Activated CD4-positive, alpha-beta T cell treated with anti-CD3 and anti-CD28 coated beads, Interleukin-2, amount 50 U/mL, for 24 hours (primary cell): ENCODE measurements at places on chromosomes 7 and 10.

DNA sequence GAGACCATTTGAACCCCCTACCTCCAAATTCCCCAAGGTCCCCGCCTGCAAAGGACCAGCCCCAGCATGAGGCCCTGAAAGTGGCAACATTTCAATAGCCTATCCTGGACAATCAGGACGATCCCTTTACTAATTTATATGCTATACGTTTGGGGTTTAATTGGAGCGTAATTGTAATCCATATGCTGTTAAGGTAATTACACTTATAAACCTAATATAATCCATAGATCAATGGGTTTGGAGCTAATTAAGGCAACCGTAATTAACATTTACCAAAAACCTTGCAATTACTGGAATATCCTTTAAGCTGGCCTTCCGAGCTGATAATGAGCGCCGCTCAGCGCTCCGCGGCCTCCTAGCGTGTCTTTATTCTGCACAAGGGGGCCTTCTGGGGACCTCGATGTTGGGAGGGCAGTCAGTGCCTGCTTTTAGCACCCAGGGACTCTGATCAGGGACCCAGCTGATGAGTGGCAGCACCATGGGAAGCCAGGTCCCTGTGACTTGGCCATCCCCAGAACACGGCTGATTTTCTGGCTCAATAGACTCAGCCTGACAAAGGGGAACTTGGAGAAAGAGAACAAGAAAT is 91.2 kb downstream of the LHPP start:
- DNase-seq, result no peak

DNA sequence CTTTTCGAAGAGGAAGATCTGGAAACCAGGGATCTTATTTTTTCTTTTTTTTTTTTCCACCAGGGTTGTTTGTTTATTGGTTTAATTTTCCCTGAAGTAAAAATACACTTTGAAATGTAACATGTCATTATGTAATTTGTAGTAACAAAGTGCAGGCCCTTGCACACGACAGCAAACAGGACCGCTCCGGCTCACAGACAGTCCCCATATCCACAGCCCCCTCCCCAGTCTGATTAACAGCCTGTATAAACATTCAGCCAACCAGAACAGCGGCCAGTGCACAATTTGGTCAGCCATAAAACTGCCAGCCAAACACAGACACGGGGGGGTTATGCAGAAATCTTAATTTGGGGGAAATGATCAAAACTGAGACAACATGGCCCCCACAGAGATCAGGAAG is 431.6 kb upstream of the NPVF start:
- DNase-seq, result no peak

DNA sequence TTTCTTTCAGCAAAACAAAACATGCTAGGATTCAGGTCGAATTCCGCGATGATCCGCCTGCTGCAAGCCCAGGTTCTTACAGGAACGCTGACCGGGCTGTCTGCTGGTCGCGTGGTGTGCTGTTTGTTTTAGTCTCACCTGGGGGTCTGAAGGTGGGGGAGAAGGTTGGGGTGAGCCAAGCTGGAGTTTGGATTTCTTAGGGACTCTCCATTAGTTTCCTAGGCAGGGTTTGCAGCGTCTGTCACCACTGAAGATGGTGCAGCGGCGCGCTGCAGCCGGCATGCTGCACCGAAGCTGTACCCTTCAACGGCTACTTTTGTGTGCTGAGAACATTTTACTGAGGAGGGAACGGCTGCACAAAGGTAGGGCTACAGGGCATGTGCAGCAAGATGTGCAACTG is 48.7 kb downstream of the GCC1 start:
- DNase-seq, result no peak

DNA sequence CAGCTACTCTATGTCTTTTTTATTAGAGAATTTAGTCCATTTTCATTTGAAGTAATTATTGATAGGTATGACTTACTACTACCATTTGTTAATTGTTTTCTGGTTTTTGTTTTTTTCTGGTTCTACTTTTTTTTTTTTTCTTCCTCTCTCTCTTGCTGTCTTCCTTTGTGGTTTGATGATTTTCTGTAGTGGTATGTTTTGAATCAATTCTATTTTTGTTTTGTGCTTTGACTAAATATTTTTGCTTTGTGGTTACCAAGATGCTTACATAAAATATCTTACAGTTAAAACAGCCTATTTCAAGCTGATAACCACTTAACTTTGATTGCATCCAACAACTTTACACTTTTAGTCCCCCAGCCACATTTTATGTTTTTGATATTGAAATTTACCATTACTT is 3.3 kb upstream of the OR2F2 start:
- no peak for DNase-seq

DNA sequence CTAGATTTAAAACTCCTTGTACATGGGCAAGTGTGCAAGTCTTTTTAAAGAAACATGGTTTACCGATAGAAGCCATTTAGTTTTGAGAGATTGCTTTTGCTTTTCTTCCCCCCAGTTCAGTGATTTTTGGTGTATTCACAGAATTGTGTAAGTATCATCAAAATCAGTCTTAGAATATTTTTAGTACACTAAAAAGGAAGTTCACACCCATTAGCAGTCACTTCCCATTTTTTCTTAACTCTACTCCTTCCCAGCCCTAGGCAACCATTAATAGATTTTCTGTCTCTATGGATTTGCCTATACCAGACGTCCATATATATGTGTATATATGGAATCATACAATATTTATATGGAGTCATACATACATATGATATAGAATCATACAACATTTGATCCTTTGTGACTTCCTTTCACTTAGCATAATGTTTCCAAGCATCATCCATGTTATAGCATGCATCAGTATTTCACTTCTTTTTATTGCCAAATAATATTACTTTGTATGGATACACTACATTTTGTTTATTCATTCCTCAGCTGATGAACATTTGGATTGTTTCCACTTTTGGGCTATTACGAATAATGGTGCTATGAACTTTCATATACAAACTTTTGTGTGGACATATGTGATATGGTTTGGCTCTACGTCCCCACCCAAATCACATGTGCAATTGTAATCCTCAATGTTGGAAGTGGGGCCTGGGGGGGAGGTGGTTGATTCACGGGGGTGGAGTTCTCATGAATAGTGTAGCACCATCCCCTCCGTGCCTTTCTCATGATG is 16.5 kb upstream of the ARL4A start:
- no peak for DNase-seq

GRCh38 chr10:6018422-6018821 is 41.1 kb upstream of the IL15RA start:
- no peak for DNase-seq

- peak; percentile 13 for DNase-seq
These were observed 104.6 kb downstream of the HIPK2 start for GRCh38 chr7:139673230-139673629.

GRCh38 chr10:95026461-95026860 is 42.8 kb downstream of the CYP2C8 start:
- DNase-seq, result no peak

GRCh38 chr7:107049971-107050532 is 5.5 kb downstream of the PRKAR2B start:
- no peak for DNase-seq

DNA sequence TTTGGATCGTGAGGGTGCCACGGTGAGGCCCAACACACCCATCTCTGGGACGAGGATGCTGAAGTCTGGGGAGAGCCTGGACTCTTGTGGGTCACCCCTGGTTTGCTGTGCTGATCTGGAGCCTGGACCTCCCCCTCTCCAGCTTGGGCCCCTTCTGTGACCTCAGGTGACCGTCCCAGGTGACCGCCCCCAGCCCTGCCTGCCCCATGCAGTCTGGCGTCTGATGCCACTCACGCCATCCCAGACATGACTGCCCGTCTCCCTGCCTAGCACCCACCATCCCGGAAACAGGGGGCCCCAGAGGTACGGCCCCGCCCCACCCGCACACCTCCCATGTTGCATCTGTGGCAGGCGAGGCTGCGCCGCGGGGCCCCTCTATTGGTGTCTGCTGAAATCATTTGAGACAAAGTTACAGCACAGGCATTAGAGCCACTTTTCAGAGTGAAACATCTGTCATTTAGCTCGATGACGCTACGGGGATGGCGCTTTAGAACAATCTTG is 21.1 kb downstream of the UNCX start:
- DNase-seq, result no peak

DNA sequence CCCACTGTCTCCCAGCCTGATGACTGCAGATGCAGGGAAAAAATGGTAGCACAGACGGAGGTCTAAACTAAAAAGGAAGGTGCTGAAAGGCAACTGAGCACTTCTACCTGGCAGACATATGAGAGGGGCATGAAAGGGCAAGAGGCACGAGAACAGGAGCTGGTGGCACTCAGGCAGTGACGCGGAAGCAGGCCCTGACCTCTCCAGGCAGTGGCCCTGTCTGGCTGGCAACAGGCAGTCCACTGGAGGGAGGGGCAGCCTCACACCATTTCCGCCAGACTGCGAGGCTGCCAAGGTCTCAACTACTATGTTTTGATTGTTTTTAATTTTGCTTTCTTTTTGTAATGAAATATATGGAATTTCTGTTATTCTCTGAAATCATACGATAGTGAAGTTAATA is 23.3 kb downstream of the VSTM2A start:
- no peak for DNase-seq

DNA sequence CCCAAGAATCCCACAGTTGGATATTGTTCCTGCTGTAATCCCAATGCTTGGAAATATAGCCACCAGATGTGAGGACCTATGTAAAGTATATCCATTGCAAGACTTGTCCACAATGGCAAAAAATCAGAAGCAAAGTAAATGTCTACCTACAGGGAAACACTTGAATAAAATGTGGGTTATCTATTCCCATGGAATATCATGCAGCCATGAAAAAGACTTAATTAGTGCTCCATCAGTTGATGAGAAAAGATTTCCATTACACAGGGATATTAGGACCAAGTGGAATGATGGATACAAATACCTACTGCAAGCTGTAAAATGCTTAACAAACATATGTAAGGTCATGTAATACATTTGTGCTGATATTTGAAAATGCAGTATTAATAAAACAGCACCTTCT is 131.2 kb downstream of the BTAF1 start:
- DNase-seq, result no peak

- DNase-seq, result no peak
These were observed 29.6 kb upstream of the ZNF273 start for GRCh38 chr7:64873517-64873916.

DNA sequence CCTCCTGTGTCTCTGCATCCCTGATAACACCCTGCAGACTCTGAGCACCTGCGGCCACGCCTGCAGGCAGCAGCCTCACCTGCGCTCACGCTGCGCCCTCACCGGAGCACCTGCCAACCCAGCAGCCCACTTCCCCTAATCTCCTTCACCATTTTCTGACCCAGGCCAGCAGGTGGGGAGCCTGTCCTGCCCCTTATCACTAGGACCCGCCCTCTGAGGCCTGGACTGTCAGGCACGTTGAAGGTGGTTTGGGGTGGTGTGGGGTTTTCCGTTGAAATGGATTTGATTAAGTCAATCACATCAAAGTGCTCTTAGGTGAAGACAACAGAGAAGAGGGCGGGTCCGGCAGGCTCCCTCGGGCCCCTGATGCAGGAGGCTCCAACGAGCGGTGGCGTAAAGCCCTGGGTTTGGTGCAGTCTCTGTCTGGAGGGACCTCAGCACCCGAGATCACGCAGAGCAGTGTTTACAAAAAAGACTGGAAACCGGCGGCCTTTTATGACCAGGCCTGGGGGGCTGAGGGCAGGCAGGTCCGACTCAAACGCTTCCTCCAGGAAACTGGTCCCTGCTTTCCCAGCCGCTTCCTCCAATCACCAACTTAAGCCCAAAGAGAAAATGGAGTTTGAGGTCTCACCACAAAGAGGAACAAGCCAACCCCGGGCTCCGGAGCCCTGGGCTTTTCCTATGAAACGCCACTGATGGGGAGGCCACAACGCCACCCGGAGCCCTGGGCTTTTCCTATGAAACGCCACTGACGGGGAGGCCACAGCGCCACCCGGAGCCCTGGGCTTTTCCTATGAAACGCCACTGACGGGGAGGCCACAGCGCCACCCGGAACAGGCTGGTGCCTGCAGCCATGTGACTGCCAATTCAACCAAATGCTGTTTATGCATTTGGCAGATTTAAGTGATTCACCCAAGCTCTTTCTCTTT is 45.5 kb downstream of the DPYSL4 start:
- no peak for DNase-seq

DNA sequence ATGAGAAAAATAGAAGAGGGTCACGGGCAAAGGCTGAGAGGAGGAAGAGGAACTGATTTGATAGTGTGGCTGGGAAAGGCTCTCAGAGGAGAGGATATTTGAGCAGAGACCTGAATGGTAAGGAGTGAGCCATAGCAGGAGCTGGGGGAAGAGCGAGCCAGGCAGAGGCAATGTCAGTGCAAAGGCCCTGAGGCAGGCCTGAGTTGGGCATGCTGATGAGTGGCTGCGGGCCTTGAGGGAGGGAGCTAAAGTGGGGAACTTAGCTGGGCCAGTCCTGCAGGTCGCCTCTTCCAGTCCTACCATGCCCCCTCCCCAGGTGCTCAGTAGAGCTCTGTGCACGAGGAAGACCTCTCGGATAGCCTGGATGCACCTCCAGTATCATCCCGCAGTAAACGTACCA is 55.4 kb upstream of the FGFR2 start:
- DNase-seq, result no peak

GRCh38 chr10:73183667-73184281 is 15.9 kb downstream of the FAM149B1 start:
- no peak for DNase-seq

DNA sequence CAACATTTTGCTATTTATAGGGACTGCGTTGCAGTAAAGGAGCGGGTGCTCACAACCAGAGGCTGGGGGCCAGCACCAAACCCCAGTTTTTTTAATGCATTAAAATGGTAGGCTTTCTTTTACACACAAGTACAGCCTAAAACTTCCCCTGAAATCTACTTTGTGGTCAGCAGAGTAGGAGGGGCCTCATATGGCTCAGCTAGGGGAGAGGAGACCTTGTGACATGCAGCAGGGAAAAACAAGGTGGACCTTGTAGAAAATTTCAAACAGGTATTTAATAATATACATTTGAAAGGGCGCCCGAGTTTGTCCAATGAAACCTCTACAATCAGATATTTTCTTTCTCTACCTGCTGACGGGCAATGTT is 1.4 kb downstream of the CCDC136 start:
- no peak for DNase-seq

- no peak for DNase-seq
These were observed 17.6 kb downstream of the ANXA11 start for GRCh38 chr10:80187465-80188409.

GRCh38 chr10:131845505-131846239 is 55.1 kb upstream of the PPP2R2D start:
- DNase-seq, result no peak

DNA sequence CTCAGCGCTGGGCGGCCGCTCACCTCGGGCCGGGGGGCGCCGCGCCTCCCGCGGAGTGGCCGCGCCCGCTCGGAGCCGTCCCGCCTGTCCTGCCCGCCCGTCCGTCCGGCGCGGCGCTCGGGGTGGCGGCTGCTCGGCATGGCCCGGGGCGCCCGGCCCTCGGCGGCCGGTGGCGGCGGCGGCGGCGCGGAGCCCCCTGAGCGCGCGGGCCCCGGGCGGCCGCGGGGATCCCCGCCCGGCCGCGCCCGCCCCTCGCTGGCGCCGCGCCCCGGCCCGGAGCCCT is 338 bp downstream of the SDK1 start:
- DNase-seq, result no peak

- DNase-seq, result no peak
These were observed 30.9 kb downstream of the LAMB1 start for GRCh38 chr7:107972075-107972482.
